Activated naive CD4-positive, alpha-beta T cell treated with anti-CD3 and anti-CD28 coated beads, Interleukin-2, amount 50 U/mL, for 72 hours (primary cell): ENCODE measurements at places on chromosomes 13 and 19.

GRCh38 chr19:57719901-57720519, 7.4 kb downstream of the ZNF671 start:
- no peak for DNase-seq

GRCh38 chr13:26977541-26977940, 194.1 kb downstream of the USP12 start:
- DNase-seq = no peak

DNA sequence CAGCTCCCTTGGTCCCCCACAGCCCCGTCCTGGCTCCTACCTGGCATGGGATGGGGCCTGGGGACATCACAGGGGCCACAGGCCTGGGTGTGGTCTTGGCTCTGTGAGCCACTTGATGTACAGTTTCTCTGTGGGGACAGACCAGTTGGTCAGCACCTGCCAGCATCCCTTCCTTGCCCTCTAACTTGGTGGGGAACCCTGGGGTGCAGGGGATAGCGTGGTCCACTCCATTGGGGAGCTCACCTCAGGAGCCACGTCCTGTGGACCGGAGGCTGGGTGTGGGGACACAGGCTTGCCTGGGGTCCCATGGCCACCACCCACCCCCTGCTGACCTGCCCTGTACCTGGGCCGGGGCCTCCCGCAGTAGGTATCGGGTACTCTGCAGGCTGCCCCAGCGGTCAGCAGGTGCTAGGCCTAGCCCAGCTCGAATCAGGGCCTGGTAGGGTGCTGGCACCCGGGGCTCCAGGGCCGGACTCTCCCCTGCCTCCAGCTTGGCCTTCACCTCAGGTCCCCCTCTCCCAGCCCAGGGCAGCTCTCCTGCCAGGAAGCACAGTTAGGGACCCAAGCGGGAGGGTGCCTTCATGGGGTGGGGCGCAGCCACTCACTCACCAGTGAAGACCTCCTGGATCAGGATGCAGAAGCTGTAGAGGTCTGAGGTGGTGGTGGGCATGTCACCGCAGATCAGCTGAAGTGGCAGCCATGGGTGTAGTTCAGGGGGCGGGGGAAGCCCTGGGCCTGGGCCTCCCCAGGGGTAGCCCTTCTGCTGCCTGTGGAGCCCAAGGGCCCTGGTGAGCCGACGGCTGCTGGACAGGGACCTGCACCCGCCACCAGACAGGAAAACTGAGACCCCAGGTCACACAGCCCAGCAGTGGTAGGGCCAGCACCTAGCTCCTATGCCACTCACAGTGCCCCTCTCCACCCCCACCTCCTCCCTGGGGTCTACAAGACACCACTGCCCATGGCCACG, 14.9 kb downstream of the ARHGAP33 start:
- DNase-seq = no peak

DNA sequence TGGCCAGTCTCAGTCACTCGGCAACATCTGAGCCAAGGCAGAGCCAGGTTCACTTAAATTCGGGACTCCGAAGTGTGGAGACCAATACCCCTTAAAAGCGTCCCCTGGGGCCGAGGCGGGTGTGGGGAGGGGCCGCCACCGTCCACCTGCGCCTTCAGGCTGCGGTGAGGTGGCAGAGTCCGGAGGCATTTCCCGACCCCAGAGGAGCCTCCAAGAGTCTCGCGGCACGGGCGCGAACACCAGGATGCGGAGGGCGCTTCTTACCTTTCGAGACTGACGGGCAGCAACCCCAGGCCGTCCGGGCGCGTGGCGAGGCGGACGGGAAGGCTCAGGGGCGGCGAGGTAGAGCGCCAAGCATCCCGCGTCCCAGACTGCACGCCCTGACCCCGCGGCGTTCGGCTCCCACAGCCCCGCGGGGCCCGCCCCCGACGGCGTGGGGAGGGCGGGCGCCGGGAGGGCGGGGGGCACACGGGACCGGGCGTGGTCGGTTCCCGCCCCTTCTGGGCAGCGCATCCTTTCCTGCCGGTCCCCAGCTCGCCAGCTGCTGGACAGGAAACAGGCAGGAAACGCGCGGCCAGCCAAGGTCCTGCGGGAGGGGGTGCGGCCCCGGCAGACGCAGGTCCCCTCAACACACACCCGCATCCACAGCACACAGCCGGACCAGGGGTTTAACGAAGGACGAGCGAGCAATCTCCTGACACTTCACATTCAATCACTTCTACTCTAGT, at the start of gene THSD1:
TSS of gene THSD1 (minus strand) at position 406 of the 728 bp plus-strand sequence. CDS start 3,572 bp downstream, outside the sequence.
- peak; percentile 24 for DNase-seq

DNA sequence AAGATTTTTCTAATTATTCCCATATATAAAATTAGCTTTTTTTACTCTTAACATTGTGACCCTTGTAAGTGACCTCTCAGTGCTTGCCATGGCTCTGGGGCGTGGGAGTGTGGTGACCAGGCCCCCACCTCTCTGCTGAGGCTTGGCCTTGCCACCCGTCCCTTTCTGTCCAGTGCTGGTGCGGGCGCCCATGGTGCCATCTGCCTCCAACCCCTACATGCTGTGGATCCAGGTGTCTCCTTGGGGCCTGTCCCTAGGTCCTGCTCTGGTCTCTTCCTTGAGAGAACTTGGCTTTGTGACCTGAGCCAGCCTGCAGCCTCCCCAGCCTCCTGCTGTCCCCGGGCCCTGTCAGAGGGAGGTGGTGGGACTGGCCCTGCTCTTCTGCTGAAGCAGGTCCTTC, 27.4 kb downstream of the TFDP1 start:
- DNase-seq = no peak

DNA sequence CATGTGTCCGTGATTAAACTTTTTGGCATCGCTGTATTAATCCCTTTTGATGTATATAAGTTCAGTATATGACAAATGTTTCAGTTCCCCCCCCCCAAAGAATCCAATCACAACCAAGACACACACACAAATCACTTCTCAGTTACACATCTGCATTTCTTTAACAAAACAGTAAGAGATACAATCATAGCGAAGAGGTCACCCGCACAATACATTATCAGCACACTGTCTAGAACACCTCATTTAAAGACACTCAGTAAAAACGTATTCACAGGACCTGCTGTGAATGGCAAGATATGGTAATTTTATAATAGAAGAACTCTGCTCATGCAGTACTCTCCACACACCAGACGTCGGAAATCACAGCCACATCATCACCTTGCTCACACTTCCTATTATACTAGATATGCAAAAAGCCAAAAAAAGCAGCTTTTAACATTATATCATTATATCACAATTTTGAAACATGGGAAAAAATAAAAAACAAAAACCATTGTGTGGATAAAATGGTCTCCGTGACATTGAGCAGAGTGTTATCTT, 71.4 kb upstream of the XPO4 start:
- DNase-seq = no peak

- no peak for DNase-seq
Measured at GRCh38 chr13:44927968-44928367, 61.3 kb downstream of the NUFIP1 start.
